ENCODE measurements at places on chromosomes 5 and 9.

GRCh38 chr9:72371151-72371550 lies 6.1 kb upstream of the ZFAND5 start:
- DNase-seq = no peak

DNA sequence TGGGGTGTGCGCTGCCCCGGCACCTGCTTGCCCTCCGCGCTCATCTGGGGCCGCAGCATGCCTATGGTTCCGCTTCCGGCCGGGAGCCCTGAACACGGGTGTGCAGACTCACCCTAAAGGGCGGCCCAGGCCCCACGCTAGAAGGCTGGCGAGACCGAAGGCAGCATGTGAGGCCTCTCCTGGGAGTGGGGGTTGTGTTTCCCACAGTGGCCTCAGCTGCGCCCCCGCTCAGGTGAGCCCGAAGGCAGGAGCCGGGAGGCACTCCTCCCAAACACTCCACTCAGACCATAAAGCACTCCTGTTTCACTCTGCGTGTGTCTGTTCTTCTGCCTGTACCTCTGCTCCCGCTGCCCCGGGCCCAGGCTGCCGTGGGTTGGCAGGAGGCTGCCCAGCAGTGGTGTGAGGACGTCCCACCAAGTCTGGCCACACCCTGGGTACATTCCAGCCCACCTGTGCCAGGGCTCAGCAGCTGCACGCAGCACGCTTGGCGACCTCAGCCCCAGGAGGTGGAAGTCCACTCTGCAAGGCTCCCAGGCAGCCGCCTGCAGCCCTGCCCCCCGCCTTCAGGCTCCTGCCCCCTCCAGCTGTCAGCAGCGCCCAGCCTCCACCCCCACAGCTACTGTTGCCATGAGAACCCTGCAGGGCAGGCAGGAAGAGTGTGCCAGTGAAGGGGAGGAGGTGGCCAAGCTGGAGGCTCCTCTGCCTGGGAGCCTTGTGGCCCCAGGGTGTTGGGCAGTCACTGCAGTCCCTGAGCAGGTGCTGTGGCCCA lies 1.2 kb upstream of the AJM1 start:
- DNase-seq = no peak

- peak; percentile 40 for DNase-seq
These were observed 6.1 kb upstream of the TNIP1 start for GRCh38 chr5:151086905-151087360.

DNA sequence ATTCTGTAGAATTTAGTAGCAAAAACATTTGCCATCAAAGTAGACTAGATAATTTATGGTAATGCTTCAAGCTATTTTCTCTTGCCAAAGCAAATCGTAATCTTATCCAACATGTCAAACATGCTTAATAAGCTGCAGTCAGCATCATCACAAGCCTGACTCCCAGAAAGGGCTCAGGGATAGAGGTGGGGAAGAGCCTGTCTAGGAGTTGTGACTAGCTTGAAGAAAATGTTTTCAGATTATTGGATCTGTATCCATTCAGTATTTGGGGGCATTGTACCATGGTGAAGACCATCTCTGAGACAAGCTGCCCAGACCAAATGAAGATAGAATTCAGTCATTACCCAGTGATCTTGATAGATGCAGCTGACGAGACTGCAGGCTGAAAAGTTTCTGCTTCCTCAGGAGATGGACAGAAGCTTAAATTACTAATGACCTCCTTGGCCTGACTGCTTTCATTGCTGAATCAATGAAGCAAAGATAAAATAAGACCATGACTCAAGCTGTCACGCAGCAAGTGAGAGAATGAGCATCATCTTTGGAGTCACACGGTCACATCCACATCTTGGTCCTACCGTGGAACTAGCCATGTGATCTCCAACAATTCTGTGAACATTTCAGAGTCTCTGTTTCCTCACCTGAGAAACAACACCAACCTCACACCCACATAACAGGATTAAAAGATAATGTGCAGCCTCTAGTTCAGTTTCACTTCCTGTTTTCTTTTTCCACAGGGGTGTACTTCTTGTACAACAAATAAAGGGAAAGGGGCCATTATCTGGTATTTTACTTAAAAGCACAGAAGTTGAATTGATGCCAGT lies 9.4 kb downstream of the ERAP2 start:
- DNase-seq = peak; percentile 16

DNA sequence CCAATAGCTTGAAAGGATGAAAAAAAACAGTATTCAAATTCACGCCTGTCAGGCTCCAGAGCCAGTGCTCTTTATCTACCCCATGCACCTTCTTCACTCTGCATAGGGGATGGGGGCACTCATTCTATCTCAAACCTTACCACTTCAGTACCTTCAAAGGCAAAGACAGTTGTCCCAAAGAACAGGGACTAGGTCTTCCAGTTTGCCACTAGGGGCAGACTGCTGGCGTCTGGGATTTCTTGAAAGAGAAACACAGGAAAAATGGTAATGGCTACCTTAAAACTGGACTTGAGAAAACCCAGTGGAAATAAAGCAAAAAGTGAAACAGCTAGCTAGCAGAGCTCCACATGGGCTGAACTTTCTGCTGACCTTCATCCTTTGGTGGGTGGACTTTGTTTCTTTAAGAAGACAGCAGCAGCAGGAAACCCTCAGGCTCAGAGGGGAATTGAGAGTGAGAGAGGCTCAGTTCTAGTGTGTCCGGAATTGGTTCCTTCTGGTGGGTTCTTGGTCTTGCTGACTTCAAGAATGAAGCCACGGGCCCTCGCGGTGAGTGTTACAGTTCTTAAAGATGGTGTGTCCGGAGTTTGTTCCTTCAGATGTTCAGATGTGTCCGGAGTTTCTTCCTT lies 41.0 kb upstream of the SLC36A1 start:
- no peak for DNase-seq

DNA sequence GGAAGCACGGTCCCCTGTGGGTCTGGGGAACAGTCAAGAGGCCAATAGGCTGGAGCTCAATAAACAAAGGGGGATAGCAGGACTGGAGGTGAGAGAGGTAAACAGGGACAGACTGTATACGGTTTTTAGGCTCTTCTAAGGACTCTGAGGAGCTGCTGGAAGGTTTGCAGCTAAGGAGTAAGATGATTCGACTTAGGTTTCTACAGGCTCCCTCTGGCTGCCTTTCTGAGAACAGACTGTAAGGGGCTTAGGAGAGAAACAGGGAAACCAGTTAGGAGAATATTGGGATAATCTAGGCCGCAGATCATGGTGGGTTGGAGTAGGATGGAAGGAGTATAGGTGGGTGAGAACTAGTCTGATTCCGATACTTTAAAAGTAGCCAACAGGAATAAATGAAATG lies 10.4 kb downstream of the CDK5RAP2 start:
- no peak for DNase-seq

DNA sequence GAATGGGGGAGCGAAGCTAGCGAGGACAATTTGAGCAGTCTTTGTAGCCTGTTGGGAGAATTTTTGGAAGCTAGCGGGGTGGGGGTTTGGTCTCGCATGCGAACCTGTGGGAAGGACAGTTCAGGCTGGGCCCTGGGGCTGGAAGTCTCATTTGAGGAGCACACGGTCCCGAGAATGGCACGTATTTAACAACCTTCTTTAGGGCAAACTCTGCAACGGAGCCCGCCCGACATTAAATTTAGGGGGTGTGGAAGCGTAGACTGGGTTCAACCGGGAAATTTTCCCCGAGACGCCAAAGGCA lies 35.2 kb upstream of the NFIB start:
- no peak for DNase-seq

GRCh38 chr5:15183520-15183919 lies 311.9 kb upstream of the ANKH start:
- no peak for DNase-seq

DNA sequence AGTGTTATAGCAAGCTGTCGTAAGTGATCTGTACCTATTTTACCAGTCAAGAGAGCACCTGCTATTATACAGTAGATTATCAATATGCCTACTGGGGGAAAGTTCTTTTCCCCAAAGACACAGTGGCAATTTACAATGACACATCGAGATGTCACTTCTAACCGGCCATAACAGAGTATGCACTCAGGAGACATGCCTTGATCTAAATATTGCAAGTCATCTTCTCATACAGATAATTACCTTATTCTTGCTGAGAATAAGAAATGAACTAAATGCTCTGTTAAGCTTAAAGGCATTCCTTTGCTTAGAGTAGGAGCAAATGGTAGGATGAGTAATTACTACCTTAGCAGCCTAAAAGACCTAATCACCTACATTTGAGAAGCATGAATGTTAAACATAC lies 71.6 kb downstream of the PKD2L2 start:
- no peak for DNase-seq

Measured in stimulated activated CD8-positive, alpha-beta memory T cell treated with anti-CD3 and anti-CD28 coated beads, Interleukin-15, amount 100 ng/mL, for 4 hours (primary cell).